Left lobe of liver (tissue), 2 donors: ENCODE measurements at places on chromosomes 5 and 9. TPM values are rescaled to one million over a fixed set of nuclear protein-coding genes. Genes with fewer than 3 reads are reported as not detected.

DNA sequence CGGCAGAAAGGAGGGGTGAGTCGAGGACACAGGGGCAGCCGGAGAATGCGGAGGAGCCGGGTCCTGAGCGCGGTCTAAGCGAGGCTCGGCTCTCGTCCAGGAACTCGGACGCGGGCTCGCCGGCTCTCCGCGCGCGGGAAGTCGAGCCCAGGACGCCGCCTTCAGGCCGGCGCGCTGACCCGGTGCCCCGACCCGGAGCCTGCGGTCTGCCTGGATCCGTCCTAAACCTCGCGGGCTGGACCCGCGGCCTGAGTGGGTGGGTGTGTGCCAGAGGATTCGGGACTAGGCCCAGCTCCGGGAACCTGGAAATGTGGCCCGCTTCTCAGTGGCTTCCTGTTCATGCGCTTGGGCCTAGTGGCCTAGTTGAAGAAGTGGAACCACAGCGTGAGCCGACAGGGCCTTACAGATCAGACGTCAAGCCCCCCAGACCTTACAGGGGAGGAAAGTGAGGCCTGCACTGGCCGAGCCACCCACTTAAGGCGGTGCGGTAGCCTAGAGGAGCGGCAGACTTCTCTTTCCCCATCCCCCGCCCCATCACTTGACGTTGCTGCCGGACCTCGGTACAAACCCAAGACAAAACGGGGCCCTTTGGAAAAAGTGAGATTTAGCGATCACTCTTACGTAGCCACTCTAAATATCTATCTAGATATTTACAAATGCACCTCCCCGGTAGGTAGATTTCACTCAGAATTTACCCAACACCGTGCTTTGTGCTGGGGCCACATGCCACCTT is 1.2 kb downstream of the CDKN2B-AS1 start:
- DNase-seq = peak; percentile 63

DNA sequence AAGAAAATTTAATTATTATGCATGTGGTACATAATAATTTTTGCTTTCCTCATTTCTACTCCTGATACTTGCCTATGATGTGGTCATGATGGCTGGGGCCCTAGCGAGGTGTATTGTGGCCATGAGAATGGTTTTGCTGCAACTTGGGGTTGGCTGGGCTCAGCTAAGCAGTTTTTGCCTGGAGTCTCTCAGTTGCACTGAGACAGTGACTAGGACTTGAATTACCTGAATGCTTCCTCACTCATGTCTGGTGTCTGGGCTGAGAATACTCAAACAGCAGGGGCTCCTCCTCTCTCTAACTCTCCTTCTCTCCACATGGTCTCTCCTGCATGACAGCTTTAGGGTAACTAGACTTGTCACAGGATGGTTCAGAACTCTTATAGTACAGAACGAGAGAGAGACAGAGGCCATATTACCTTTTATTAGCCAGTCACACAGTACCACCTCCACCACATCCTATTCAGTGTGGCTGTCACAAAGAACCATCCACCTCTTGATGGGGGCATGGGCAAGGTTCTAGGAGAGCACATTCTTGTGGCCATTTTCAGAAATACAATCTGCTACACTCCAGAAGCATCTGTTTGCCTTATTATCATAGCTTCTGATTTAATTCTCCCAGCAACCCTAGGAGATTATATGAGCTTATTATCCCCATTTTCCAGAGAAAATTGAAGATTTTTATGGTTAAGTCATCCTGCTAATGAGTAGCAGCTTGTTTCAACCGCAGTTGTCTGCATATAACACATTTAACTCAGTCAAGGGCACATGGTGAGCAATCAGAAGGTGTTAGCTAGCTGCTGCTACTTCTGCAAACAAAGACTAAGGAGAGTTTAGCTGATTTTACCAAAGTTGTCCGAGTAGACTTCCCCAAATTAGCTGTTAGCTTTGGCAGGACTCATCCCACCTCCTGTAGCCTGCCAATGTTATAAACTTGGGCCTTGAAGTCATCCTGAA is 245.1 kb downstream of the DOCK8 start:
- DNase-seq = no peak

GRCh38 chr5:96257904-96258303 is 175.1 kb downstream of the PCSK1 start:
- DNase-seq = no peak

GRCh38 chr5:172911628-172911880 is 47.7 kb upstream of the RPL26L1 start:
- DNase-seq = no peak

GRCh38 chr5:43731573-43731972 is 128.6 kb downstream of the NNT start:
- no peak for DNase-seq

- DNase-seq = peak; percentile 72
Measured at GRCh38 chr5:116626272-116626723, 51.7 kb upstream of the SEMA6A start.

DNA sequence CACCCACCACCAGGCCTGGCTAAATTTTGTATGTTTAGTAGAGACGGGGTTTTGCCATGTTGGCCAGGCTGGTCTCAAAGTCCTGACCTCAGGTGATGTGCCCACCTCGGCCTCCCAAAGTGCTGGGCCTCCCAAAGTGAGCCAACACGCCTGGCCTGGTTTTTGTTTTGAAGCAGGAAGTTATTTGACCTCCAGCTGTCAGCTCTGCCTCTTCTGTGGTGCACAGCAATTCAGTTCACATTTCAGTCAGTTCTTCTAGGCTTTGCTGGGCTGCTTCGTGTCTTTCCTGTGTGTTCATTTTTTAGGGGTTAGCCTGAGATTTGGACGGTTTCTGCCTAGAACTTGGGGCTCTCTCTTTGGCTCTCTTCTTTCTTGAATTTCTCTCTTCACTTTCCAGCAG is 8.9 kb downstream of the LCN1 start:
- peak; percentile 22 for DNase-seq

- peak; percentile 59 for DNase-seq
Measured at GRCh38 chr5:26482810-26483375, 555.5 kb downstream of the CDH9 start.

DNA sequence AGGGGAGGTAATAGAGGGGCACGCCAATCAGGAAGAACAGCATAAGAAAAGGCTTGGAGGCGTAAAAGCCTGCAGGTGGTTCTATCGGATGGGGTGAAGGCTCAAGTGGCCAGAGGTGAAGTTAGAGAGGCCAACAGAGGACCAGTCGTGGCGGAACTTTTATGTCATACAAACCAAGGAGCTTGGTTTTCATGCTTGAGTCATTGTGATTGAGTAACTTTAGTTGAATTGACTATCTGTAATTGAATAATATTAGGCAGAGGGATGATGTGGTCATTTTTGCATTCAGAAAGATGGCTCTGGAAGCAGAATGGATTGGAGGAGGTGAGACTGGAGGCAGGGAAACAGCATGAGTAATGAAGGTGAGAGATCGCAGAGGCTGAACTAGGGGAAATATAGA is 7.2 kb upstream of the SPINK4 start:
- DNase-seq = no peak

GRCh38 chr9:107312376-107313050 is 29.4 kb downstream of the RAD23B start:
- DNase-seq = no peak

DNA sequence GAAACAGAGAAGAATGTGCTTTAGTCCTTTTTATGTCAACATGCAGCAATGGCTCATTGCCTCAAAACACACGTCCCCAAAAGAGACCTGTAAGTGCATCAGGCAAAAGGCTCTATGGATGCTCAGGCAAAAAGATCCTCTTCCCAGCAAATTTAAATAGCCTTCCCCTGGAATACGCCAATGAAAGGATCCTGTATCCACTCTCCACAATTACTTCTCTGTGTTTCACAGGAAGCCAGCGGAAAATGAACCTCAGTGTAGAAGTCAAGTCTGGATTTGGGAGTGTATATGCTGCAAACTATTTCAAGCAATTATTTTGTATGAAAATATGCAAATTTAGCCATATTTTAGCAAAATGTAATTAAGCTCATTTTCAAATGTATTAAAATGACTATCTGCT is 217.9 kb downstream of the EPB41L4A start:
- no peak for DNase-seq

DNA sequence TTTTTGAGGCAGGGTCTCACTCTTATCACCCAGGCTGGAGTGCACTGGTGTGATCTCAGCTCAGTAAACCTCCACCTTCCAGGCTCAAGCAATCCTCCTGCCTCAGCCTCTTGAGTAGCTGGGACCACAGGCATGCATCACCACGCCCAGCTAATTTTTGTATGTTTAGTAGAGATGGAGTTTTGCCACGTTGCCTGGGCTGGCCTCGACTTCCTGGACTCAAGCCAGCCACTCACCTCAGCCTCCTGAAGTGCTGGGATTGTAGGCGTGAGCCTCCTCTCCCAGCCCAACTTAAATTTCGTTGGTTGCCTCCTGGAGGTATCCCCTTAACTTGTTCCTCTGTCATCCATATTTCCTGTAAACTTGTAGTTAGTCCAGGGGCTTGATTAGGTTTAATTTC is 47.2 kb downstream of the RAB24 start:
- no peak for DNase-seq

Gene KLF9
- total RNA-seq = 35.5 TPM

- no peak for DNase-seq
Measured at GRCh38 chr9:99860266-99860665, 38.6 kb downstream of the NR4A3 start.

Gene FNIP1
- total RNA-seq = 15.0 TPM

Gene TOR1A
- 17.8 TPM for total RNA-seq

Gene LCN1
- total RNA-seq = not detected

Gene SPAG8
- total RNA-seq = 0.50 TPM

Gene CCL21
- 1.7 TPM for total RNA-seq

- no peak for DNase-seq
Measured at GRCh38 chr5:175382171-175382570, 61.8 kb downstream of the DRD1 start.

DNA sequence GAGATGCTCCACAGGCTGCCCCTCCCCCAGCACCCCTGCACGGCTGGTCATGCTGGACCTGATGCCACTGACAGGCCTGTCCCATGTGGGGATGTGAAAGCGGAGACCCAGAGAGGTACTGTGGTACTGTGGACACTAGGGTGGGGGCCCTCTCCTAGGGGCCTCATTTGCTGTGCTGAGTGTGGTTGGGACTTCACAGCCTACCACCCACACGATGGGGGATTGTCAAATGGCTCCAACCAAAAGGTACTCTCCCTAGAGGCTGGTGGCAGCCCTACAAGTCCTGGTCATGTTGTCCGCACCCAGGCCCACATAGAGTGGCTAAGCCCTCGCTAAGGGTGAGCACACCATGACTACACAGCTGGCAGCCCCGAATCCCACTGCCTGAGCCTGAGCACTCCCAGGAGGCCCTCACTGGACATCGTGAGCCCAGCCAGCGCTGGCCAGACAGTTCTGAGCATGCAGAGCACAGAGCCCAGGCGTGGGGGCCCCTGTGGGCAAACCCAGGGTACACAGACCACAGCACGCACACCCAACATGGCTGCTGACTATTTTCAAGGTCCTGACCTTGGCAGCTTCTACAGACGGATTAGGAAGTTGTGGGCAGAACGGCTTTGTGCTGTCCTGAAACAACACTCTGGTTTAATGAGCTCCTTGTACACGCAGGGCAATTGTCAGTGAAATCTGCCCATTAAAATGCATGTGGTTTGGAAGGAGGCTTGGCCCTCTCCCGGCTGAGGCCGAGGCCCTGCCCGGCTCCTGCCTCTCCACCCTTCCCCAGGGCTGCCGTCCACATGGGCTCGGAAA is 214.1 kb downstream of the HSPA4 start:
- DNase-seq = no peak

DNA sequence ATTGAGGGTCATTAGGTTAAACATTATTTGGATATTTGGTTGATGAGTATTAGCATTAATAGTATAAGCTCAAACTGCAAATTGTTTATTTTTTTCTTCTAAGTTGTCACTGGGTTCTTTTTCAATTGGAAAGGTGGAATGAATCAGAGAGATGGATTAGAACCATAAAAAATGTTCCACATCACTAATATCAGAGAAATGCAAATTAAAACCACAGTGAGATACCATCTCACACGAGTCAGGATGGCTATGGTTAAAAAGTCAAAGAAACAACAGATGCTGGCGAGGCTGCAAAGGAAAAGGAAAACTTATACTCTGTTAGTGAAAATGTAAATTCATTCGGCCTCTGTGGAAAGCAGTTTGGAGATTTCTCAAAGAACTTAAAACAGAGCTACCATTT is 122.8 kb downstream of the CCDC192 start:
- DNase-seq = no peak

Gene PCDHA3
- total RNA-seq = 0.05 TPM

GRCh38 chr9:134710901-134711300 is 69.3 kb downstream of the COL5A1 start:
- no peak for DNase-seq

DNA sequence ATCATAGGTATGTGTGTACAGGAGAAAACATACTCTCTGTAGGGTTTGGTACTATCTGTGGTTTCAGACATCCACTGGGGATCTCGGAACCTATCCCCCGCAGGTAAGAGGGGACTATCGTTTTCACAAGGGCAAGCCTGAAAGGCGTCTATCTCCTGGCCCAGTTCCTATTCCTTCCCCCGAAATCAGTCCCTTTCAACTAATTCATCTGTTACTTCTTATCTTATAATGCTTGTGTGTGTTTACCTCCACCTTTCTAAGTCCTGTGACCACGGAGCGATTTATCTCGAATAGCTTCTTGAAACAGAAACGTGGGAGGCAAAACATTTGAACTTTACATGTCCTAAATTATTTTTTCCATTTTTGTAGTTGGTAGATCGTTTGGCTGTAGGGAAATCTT is 11.4 kb downstream of the ABO start:
- DNase-seq = no peak

Gene BRIX1
- 4.6 TPM for total RNA-seq

GRCh38 chr5:90802474-90803317 is 244.1 kb downstream of the ADGRV1 start:
- DNase-seq = no peak

DNA sequence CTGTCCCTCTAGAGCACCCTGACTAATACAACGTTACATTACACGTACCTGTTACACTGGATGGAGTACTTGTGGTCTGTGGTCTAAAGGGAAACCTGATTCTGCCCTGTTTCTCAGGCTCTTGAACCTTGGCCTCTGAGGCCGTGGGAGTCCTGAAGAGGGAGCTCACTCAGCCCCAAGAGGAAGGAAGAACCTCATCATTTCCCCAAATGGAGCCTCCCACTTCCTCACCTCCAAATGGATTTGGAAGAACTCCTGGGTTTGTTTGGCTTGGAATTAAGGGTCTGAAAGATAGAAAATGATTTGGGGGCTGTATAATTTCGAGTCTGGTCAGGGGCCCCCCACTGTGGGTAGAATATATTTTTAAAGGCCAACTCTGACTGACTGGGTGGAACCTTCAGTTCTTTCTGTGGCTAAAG is 200.2 kb downstream of the SEMA6A start:
- DNase-seq = no peak

Gene SPATA31D3
- total RNA-seq = not detected

DNA sequence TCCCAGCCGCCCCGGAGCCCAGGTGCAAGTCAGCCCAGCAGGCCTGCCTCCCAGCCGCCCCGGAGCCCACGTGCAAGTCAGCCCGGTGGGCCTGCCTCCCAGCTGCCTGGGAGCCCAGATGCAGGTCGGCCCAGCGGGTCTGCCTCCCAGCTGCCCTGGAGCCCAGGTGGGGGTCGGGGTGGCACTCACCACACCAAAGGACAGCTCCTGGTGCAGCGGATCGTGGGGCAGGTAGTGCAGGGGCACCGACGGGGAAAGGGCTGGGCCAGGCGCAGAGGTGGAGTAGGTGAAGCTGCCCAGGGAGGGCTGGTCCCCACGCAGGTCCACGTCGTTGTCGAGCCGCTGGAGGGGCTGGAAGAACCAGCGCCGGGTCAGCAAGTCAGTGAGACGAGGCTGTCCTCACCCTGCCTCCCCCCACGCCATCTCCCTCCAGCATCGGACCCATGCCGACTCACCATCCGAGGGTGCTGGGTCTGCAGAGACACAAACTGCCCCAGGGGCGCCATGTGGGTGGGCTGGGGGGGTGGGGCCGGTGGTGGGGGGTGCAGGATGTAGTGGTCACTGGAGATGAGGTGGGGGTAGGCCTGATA is 6.7 kb downstream of the RNF44 start:
- no peak for DNase-seq
